ENCODE measurements at places on chromosomes 13 and 19. TPM values are rescaled to one million over a fixed set of nuclear protein-coding genes. Genes with fewer than 3 reads are reported as not detected.

The KLK12 gene
- not detected for total RNA-seq

The VSTM1 gene
- not detected for total RNA-seq

The IGFL1 gene
- not detected for total RNA-seq

The SELENOV gene
- total RNA-seq, result not detected

The ANKRD24 gene
- 0.63 TPM for total RNA-seq

The KLK11 gene
- not detected for total RNA-seq

The TMEM59L gene
- 8.9 TPM for total RNA-seq

The DIRAS1 gene
- total RNA-seq, result 1.7 TPM

The MAG gene
- not detected for total RNA-seq

- DNase-seq, result peak; percentile 56
- no peaks in the 10 kb centered on the region for H3K27me3 ChIP-seq
- no peaks in the 10 kb centered on the region for H3K36me3 ChIP-seq
- H3K4me3 ChIP-seq, result no peak overlapping the region
- H3K4me1 ChIP-seq, result no peaks in the 10 kb centered on the region
- H3K27ac ChIP-seq, result no peak overlapping the region
Measured at GRCh38 chr19:1263188-1263587, 5.9 kb upstream of the CIRBP start.

DNA sequence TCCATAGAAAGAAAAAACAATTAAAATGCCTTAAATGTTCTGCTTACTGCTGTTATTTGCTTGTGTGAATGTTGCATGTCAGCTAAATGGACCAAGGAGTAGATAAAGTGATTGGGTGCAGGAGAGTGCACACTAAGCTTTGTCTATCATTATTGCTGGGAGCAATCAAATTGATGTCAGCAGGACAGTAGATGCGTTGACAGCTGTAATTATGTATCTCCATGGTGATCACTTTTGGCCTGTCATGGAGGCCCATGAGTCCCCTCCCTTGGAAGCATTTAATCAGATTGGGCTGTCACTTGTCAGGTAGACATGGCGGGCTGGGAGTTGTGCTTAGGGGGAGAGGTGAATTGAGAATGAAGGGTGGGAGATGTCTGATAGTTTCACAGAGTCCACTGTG, 215.3 kb downstream of the PCCA start:
- no peaks in the 10 kb centered on the region for H3K27me3 ChIP-seq
- H3K27ac ChIP-seq, result no peak overlapping the region
- H3K36me3 ChIP-seq, result no peaks in the 10 kb centered on the region
- H3K4me1 ChIP-seq, result no peaks in the 10 kb centered on the region
- no peak overlapping the region for H3K4me3 ChIP-seq

- H3K4me3 ChIP-seq, result no peak overlapping the region
- no peaks in the 10 kb centered on the region for H3K4me1 ChIP-seq
- DNase-seq, result no peak
- H3K27ac ChIP-seq, result no peak overlapping the region
Measured at GRCh38 chr19:29247471-29247870, 34.5 kb upstream of the UQCRFS1 start.

DNA sequence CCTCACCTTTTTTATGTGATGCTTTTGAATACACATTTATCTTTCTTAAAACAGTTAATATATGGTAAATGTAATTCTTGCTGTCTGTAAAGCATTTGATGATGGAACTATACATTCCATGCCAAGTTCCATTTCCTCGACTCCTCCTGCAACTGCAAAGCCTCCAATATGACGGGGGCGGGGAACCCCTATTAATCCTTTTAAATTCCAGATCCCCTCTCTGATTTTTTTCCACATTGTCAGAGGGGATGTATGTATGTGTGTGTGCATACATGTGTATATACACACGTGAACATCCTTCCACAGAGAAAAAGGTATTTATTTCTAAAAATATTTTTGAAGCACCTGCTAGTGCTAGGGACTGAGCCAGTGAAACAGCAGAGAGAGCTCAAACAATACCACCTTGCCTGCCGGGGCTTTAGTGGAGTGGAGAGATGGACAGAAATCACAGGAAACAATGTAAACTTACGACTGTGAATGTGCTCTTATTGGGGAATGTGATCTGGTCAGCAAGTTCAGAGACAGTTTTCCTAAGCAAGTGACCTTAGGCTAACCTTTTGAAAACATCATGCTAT, 25.3 kb upstream of the MAB21L1 start:
- H3K27ac ChIP-seq, result no peak overlapping the region
- H3K27me3 ChIP-seq, result no peaks in the 10 kb centered on the region
- no peaks in the 10 kb centered on the region for H3K36me3 ChIP-seq
- no peak overlapping the region for H3K4me3 ChIP-seq
- no peaks in the 10 kb centered on the region for H3K4me1 ChIP-seq

DNA sequence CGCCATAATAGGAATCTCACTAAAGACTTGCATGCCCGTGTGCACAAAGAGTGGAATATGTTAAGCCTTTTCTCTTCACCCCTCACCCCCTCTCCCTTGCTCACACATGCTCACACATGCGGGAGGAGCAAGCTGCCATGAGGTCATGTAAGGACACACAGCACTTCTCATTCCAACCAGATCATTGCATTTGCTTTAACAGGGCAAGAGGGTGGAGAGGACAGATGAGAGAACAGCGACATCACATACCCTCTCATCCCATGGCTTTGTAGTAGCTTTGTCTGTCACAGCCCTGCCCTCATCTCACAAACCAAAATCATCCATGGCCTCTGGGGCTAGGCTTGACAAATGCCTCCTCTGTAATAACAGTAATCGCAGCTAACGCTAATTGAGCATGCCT, 145.6 kb upstream of the FRY start:
- H3K4me3 ChIP-seq, result no peak overlapping the region
- no peaks in the 10 kb centered on the region for H3K36me3 ChIP-seq
- H3K27ac ChIP-seq, result no peak overlapping the region
- DNase-seq, result no peak
- no peaks in the 10 kb centered on the region for H3K4me1 ChIP-seq

DNA sequence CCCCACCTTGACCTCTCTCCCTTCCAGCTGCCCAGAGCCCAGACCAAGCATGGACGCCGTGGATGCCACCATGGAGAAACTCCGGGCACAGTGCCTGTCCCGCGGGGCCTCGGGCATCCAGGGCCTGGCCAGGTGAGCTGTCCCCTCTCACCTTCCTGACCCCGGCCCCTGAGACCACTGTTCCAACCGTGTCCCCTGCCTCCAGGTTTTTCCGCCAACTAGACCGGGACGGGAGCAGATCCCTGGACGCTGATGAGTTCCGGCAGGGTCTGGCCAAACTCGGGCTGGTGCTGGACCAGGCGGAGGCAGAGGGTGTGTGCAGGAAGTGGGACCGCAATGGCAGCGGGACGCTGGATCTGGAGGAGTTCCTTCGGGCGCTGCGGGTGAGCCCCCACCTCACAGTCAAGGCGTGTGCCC, 312 bp downstream of the CAPS start:
- H3K27me3 ChIP-seq, result no peaks in the 10 kb centered on the region
- H3K4me3 ChIP-seq, result no peak overlapping the region
- H3K27ac ChIP-seq, result no peak overlapping the region

GRCh38 chr19:56333506-56333905, 18.9 kb upstream of the ZSCAN5A start:
- no peak overlapping the region for H3K4me3 ChIP-seq
- H3K4me1 ChIP-seq, result no peaks in the 10 kb centered on the region
- no peak for DNase-seq
- no peaks in the 10 kb centered on the region for H3K27me3 ChIP-seq
- H3K27ac ChIP-seq, result no peak overlapping the region
- H3K36me3 ChIP-seq, result no peaks in the 10 kb centered on the region

DNA sequence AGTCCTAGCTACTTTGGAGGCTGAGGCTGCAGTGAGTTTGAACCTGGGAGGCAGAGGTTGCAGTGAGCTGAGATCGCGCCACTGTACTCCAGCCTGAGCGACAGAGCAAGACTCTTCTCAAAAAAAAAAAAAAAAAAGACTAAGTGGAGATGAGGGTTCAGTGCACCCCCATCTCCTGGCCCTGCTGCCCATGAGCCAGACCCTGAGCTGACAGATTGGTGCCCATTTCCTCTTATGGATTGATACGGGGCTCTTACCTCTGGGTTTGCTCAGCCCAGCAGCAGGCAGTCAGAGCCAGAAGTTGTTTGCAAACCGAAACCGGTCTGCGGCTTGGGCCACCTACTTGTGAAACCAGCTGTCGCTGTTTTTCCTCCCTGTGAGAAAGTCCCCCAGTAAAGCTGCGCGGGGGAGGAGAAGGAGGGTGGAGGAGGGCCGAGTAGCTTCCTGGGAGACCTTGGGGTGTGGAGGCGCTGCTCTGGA, 36.9 kb downstream of the ARRDC2 start:
- H3K4me1 ChIP-seq, result no peaks in the 10 kb centered on the region
- H3K27me3 ChIP-seq, result no peaks in the 10 kb centered on the region
- H3K36me3 ChIP-seq, result no peaks in the 10 kb centered on the region
- H3K27ac ChIP-seq, result peak overlapping the region; percentile 79

- H3K36me3 ChIP-seq, result no peaks in the 10 kb centered on the region
- no peak overlapping the region for H3K27ac ChIP-seq
- H3K4me3 ChIP-seq, result no peak overlapping the region
- DNase-seq, result no peak
- no peaks in the 10 kb centered on the region for H3K27me3 ChIP-seq
- no peaks in the 10 kb centered on the region for H3K4me1 ChIP-seq
Measured at GRCh38 chr19:44570984-44571684, 41.7 kb upstream of the CEACAM20 start.

DNA sequence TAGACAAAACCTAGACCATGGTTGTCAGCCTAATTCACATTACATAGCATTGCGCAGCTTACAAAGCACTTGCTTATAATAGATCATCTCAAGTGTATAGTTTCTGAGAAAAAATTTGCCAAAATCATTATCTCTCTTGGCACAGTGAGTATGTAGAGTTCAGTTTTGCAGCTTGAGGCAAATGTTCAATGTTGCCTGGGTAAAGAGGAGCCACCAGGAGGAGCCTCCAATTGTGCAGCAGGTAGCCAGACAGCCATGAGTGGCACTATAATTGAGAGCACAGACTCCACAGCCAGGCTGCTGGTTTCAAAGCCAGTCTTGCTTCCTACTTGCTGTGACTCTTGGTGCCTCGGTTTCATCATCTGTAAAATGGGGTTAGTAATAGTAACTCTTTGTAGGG, 24.0 kb upstream of the OLFM4 start:
- H3K4me3 ChIP-seq, result no peak overlapping the region
- H3K36me3 ChIP-seq, result no peaks in the 10 kb centered on the region
- no peaks in the 10 kb centered on the region for H3K27me3 ChIP-seq
- H3K4me1 ChIP-seq, result no peaks in the 10 kb centered on the region
- H3K27ac ChIP-seq, result no peak overlapping the region

DNA sequence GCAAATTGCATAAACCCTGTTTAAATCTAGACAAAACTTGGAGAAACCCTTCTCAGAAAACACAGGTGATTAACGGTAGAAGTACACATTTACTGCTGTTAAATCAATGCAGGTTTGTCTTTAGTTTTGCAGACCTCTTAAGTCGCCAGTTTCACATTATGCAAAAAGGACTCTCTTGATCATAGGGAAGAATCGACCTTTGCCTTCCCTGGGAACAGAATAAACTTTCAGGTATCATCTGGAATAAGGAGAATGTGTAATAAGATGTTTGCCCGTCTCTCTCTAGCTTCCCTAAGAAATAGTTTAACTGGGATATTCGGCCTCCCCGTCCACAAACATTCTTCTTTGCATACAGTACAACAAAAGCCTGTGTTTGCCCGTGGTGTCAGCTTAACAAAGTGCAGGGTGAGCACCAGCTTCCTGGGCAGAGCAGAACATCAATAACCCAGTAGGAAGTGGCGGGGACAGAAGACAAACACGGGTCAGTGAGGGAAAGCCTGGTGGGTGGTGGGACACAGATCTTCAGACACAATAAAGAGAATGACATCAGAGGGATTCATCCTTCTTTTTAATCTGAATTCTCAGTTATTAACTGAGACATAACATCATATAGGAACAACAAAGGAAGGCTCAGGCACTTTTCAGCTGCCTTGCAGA, 1077.7 kb upstream of the SLC10A2 start:
- H3K4me1 ChIP-seq, result no peaks in the 10 kb centered on the region
- no peaks in the 10 kb centered on the region for H3K36me3 ChIP-seq
- no peak for DNase-seq
- H3K27ac ChIP-seq, result no peak overlapping the region
- H3K4me3 ChIP-seq, result no peak overlapping the region
- no peaks in the 10 kb centered on the region for H3K27me3 ChIP-seq

- no peak overlapping the region for H3K27ac ChIP-seq
- H3K4me1 ChIP-seq, result no peaks in the 10 kb centered on the region
- no peak for DNase-seq
- no peak overlapping the region for H3K4me3 ChIP-seq
Measured at GRCh38 chr19:3958836-3959765, 11.8 kb downstream of the DAPK3 start.

DNA sequence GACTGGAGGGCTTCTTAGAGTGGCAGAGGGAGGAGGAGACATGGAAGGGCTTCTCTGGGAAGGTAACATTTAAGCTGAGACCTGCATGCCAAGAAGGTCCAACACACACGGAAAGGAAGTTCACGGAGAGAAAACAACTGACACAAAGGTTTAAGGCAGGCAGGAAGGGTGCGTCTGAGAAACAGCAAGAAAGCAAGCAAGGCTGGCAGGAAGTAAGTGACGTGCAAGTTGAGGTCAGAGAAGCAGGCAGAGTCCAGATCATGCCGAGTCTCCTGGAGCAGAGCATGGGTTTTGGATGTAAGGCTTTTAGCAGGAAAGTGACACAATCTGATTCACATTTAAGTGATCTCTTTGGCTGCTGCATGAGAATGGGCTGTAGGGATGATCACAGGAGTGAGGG, 60.5 kb downstream of the ATP7B start:
- H3K4me1 ChIP-seq, result no peaks in the 10 kb centered on the region
- H3K27ac ChIP-seq, result no peak overlapping the region
- DNase-seq, result no peak
- peaks cover 1% of the 10 kb centered on the region for H3K36me3 ChIP-seq
- no peaks in the 10 kb centered on the region for H3K27me3 ChIP-seq

DNA sequence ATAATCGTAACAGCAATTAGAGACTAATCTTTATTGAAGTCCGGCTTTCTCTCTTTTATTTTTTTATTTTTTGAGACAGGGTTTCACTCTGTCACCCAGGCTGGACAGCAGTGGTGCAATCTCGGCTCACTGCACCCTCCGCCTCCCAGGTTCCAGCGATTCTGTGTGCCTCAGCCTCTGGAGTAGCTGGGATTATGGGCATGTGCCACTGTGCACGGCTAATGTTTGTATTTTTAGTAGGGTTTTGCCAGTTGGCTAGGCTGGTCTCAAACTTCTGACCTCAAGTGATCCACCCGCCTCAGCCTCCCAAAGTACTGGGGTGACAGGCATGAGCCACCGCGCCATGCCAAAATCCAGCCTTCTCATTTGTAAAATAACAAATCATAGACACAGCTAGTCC, 3.7 kb downstream of the APOC2 start:
- no peak overlapping the region for H3K4me3 ChIP-seq
- DNase-seq, result no peak
- no peaks in the 10 kb centered on the region for H3K27me3 ChIP-seq
- no peaks in the 10 kb centered on the region for H3K4me1 ChIP-seq
- no peaks in the 10 kb centered on the region for H3K36me3 ChIP-seq
- H3K27ac ChIP-seq, result no peak overlapping the region
